COR-L47 (cell line): ENCODE measurements at places on chromosomes 13 and 19.

- DNase-seq = no peak
Observed at GRCh38 chr13:94177041-94177440, 302.4 kb downstream of the DCT start.

- no peak for DNase-seq
Observed at GRCh38 chr19:11570039-11570462, 7.4 kb downstream of the ACP5 start.

DNA sequence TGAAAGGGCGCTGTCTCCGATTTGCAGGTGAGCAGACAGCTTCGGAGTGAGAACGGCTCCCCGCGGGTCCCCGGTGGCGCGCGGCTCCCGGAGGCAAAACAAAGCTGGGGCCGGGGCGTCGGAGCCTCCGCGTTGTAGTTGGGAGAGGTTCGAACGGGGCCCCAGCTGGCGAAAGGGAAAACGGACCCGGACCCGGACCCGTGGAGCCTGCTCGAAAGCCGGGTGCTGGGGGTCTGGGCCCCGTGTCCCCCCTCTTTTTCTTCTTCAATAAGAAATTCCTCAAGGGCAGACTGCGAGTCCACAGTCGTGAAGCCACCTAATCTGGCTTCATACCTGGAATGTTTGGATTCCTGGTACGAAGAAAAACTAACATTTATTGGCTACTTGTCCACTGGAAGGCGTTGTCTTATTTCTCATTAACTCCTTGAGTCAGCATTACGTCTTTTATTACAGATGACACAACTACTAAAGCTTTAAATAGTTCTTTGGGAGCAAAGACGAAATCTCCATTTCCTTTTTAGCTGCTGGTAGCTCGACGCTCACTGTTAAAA lies 632 bp upstream of the MTIF3 start:
- DNase-seq = peak; percentile 40

- peak; percentile 28 for DNase-seq
Observed at GRCh38 chr19:57434386-57435061, 601 bp upstream of the ZNF749 start.

DNA sequence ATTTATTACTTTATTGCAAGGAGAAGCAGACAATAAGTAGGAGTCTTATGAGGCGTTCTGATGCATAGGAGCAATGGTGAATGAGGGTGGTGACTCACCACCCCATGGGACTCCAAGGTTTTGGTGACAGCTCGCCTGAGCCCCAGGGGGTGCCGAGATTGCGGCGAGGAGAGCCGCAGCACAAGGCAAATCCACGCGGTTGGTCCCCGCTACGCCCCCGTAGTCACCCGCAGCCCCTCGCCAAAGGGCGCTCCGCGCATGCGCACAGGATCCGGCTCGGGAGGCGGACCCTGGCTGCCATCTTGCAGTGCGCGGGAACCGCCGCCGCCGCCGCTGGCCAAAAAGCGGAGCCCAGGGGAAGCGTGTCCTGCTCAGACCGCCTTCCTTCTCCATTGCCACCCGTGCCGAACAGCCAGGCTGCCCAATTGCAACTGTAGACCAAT lies at the start of gene NAA16:
NAA16 (plus strand) TSS at position 305 of the 443 bp plus-strand sequence. CDS start 262 bp downstream, outside the sequence.
- peak; percentile 94 for DNase-seq

GRCh38 chr13:70894258-70894657 lies 786.0 kb upstream of the KLHL1 start:
- no peak for DNase-seq

- peak; percentile 22 for DNase-seq
Observed at GRCh38 chr13:96141032-96141431, 51.1 kb downstream of the HS6ST3 start.

GRCh38 chr13:35554972-35555623 lies 78.6 kb upstream of the MAB21L1 start:
- DNase-seq = no peak

DNA sequence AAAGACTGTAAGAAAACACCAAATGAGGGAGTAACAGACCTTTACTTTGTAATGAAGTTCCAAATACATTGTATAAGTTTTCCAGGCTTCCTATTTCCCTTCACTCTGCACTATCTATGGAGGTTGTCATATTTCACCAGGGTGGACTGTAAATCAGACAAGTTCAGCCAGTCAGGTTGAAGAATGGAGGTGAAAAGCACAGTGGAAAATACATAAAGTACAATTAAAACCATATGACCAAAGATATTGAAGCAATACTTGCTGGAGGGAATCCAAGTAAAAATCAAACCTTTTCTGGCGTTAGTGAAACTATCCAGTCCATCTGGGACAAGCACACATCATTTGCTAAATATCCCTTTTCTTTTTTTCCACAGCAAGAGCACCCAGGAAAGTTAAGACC lies 3.2 kb downstream of the LHFPL6 start:
- no peak for DNase-seq

DNA sequence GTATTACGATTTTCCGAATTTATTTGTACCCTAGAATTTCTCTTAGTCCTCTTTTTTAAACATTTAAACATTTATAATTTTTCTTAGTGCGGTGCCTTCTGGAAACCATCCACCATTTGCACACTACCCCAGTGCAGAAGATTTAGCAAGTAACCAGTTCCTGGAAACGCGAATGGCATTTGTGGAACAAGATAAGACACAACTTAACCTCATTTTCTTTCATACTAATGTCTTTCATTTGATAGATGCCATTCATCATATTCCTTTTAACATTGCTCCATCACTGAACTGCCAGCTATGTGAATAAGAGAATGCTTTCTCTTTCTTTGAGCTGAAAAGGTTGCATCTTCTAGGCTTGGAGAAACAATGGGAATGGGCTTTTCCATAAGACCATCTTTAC lies 6.8 kb downstream of the FRY start:
- DNase-seq = no peak

DNA sequence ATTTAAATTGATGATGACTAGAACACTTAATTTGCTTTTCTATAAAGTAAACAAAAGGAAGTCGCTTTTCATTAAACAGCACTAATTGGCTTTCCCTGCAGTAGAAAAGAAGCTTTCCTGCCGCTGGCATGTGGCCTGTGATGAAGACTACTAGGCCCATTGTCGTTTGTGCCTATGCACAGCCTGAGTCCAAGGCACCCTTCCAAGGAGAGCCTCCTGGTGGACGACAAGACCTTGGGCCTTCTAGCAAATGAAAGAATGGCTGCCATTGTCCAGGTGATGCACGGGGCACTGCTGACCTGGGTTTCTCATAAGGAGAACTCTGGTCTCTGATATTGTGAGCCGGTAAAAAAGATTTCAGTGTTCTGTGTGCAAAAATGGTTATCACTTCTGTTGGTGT lies 233.0 kb downstream of the COL4A1 start:
- no peak for DNase-seq
